NCI-H2081 (cell line): ENCODE measurements at places on chromosomes 2 and 18.

- no peak for DNase-seq
Observed at GRCh38 chr2:112880091-112880531, 30.9 kb upstream of the IL37 start.

- DNase-seq, result no peak
Observed at GRCh38 chr2:233832414-233832813, 21.9 kb downstream of the HJURP start.

DNA sequence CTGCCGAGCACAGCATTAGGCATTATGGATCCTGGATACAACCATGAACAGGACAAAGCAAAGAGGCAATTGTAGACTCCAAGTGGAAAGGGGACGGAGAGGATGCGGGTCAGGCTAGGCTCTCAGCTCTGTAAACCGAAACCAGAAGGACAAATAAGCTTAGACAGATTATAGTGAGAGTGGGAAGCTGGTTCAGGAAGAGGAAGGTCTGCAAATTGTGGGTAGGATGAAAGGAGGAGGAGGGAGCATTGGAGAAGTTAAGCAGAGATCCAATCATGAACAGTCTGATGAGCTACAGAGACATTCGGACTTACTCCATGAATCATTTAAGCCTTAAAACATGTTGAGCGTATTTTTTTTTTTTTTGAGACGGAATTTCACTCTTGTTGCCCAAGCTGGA, 3.0 kb downstream of the MSH6 start:
- DNase-seq, result no peak

DNA sequence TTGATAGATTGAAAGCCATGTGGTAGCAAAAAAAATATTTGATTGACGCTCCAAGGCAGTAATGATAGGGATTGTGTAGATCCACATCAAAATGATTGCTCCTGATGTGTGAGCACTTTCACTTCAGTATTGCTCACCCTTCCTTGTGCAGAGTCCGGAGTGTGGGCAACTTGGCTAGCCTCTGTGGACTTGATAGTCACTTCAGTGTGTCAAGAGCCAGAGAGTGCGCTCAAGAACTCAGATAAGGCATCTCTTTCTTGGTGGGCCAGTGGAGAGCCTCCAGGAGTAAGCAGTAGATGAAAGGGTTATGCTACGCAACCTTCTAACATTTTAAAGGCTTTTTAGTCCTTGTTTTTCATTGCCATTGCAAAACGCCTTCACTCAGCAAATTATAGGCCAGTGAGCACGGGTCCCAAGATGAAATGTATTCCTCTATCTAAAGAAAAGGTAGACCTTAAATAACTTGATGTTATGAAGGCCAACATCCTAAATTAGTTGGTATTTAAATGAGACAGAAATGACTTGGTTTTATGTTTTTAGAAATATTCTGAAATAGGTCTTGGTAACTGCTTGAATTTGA, 84.4 kb downstream of the MEIS1 start:
- no peak for DNase-seq

GRCh38 chr18:26133652-26134051, at the start of gene PSMA8:
PSMA8 (plus strand) TSS chr18:26133869; CDS start chr18:26133966, 97 bp downstream.
- no peak for DNase-seq

- DNase-seq, result no peak
Observed at GRCh38 chr2:236819275-236820002, 249.8 kb downstream of the ACKR3 start.

DNA sequence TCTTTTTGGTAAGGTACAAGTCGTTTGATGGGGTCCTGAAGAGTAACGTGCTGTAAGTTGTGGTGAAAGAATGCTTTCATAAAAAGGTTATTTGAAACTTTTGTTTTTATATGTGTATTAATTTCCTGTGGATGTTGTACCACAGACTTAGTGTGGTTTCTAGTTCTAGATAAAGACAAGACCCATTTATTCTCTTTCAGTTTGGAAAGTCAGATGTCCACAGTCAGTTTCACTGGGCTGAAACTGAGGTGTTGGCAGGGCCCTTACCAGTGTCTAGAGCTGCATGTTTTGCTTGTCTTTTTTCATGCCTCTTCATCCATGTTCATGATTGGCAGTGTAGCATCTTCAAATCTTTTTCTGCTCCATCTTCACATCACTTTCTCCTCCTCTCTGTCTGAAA, 22.1 kb upstream of the DOCK10 start:
- DNase-seq, result no peak

- peak; percentile 17 for DNase-seq
Observed at GRCh38 chr2:69565431-69565839, 78.1 kb downstream of the AAK1 start.

DNA sequence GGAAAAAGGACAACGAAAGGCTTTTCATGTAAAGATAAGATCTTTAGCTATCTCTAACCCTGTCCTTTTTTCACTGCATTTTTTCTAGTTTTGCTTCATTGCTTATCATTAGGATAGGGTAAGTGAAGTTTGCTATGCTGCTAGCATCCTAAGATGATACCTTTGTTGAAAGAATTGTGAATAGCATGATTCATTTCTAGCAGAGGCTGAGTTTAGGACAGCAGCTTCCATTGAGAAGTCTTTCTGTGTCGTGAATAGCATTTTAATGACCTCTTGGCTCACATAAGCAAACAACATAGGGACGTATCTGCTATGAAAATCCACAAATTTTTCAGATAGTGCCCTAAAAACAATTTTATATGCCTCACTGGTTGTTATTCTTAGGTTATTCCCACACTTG, 36.4 kb upstream of the GAREM2 start:
- DNase-seq, result no peak

DNA sequence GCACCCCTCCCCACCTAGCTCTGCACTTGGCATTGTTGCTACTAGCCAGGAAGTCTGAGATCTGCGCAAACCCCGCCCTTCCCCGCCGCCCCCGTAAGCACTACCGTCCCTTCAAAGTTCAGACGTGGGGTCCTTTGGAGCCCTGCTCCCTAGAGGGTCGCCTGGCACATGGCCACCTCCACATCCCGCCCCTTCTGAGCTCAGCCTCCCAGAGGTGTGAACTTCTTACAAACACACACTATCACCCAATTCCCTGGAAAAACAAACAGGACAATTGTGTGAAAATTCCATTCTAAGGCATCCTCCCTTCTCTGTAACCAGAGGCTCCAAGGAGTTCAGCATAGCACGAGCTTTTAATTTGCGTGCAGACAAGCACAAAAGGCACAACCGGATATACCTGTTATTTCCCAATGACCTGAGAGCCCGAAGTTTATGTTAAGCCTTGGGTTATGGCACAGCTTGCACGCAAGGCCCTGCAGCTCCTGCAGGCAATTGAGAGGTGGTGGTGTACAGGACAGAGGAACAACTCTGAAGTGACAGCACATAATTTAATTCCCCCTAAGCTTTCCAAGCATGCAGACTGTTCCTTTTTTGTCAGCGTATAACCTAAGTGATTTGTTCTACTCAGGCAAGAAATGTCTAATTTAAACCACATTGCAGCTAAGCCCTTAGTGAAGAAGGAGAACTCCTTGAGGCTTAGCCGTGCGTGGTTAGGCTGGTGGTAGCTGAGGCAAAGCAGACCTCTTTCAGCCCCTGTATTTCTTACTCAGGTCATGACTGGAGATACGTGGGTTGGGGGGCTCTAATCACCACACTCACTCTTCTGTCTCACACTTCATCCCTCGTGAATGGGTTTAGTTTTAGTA, 20.3 kb upstream of the CYP1B1 start:
- DNase-seq, result no peak

DNA sequence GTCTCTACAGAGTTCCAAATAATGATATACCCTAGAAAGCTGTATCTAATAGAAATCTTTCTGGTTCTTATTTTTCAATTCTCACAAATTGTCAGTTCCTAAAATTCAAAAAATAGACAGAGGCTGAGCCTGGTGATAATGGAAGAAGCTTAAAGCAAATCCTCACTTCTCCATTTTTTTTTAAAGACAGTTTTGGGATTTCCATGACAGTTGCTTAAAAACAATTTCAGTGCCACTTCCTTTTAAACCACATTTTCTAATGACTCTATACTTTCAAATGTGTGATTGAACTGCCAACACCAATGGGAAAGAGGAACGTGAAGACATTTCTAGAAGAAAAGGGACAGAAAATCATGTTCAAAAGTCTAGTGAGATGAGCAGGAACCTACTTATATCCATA, 4.0 kb downstream of the GKN2 start:
- DNase-seq, result no peak

- DNase-seq, result no peak
Observed at GRCh38 chr2:97848306-97848705, 134.9 kb downstream of the ZAP70 start.

- no peak for DNase-seq
Observed at GRCh38 chr2:112776113-112776512, 8.2 kb downstream of the IL1A start.

DNA sequence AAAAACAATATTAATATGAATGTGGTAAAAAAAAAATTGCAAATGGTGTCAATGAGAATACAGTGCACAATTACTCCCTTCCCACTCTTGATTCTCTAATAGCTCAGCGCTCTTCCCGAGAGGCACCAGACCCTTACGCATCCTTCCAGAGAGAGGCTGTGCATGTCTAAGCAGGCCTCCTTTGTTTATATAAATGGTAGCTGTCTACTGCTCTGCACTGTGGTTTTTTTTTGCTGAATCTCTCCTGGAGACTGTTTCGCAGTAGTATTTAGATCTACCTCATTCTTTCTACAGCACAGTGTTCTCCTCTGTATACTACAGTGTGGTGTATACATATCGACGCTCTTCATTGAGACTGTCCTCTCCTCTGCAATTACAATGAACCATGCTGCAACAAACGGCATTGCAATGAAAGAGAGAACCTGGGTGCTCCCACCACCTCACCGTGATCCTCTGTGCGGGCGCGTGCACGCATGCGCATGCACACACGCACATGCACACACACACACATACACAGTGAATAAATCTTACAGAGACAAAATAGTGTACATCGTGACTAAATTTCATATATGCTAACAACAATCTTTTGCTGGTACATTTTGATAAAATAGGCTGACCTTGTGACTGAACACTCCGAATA, 19.4 kb downstream of the SEPTIN10 start:
- DNase-seq, result no peak

- DNase-seq, result peak; percentile 60
Observed at GRCh38 chr2:219249203-219249980, 3.7 kb upstream of the TUBA4B start.

DNA sequence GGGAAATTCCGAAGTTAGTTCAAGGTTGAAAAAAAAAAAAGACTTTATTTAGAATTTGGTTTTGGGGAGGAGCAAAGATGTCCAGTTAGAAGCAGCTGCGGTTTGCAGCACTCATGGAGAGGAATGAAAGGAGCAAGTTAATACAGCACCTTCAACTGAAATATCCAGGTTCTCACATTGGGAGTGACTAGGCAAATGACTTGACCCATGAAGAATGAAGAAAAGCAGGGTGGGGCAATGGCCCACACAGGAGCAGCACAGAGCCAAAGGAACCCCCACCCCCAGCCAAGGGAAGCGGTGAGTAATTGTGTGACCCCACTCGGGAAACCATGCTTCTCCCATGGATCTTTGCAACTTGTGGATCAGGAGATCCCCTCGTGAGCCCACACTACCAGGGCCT, 32.8 kb downstream of the ZNF892 start:
- DNase-seq, result no peak

GRCh38 chr2:222322236-222322635, 23.4 kb upstream of the PAX3 start:
- no peak for DNase-seq
